ENCODE measurements at places on chromosomes 11 and 22.

DNA sequence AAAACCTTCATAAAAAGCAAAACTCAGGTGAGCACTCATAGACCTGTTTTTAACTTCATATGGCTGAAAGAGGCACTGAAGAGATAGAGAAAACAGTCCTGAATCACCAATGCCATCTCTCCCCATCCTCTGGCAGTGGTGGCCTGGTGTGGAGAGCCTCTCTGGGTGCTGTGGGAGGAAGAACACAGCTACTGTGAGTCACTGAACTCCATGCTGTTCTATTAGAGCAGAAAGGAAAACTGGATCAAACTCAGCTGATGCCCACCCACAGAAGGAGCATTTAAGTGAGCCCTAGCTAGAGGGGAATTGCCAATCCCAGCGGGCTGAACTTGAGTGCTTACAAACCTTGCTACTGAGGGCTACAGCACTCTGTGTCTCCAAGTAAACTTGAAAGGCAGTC, 115.3 kb upstream of the SESN3 start:
- DNase-seq = no peak

DNA sequence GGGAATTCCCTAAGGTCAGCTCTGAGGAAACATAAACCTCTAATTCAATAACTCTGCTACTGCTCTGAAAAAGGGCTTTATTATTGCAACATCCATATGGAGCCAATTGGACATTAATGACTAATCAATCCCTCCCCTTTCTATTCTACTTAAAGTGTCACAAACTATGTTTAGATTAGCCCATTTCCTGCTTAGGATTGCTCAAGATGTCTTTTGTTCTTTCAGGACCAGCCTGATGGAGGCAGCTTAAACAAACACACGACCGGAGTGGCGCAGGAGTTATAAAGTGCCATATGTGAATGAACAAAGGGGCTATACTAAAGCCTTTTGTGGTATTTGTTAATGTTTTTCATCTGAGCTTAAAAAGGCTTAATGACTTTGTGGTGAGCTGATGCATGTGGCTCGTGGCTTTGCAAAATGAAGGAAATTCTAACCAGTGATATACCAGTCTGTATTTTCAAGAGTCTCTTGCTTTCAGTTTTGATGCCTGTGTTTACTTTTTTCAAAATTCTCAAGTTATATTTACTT, 354.4 kb downstream of the SOX6 start:
- no peak for DNase-seq

GRCh38 chr11:38460429-38460828, 1862.4 kb upstream of the RAG2 start:
- no peak for DNase-seq

GRCh38 chr11:208181-208916, 841 bp downstream of the RIC8A start:
- peak; percentile 64 for DNase-seq

- no peak for DNase-seq
Observed at GRCh38 chr22:36134182-36134581, 26.4 kb downstream of the APOL3 start.

GRCh38 chr11:833114-833791, 501 bp downstream of the CD151 start:
- no peak for DNase-seq

DNA sequence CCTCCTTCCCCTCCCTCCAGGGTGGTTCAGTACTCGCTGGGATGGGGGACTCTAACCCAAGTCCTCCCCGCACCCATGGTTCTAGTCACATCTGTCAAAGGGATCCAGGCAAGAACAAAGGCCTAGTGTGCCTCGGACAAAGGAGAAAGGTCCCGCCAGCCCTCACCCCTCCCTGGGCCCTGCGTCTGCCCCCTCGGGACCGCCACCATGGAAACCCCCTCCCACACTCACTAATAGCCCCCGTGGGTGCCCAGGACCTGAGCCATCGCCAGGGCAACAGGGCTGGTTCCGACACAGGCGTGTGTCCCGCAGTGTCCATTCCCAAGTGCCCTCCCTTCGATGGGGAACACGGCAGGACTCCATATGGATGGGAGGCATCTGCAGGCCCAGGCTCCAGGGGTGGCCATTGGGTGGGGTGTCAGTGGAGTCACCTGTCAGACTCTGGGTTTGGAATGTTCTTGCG, 5.1 kb upstream of the CARNS1 start:
- DNase-seq = no peak

GRCh38 chr11:3669742-3670183, 1.4 kb downstream of the CHRNA10 start:
- DNase-seq = no peak

GRCh38 chr22:48489551-48490499, 1337.8 kb downstream of the BRD1 start:
- DNase-seq = no peak

- DNase-seq = no peak
Observed at GRCh38 chr22:31921106-31921505, 23.2 kb upstream of the YWHAH start.

DNA sequence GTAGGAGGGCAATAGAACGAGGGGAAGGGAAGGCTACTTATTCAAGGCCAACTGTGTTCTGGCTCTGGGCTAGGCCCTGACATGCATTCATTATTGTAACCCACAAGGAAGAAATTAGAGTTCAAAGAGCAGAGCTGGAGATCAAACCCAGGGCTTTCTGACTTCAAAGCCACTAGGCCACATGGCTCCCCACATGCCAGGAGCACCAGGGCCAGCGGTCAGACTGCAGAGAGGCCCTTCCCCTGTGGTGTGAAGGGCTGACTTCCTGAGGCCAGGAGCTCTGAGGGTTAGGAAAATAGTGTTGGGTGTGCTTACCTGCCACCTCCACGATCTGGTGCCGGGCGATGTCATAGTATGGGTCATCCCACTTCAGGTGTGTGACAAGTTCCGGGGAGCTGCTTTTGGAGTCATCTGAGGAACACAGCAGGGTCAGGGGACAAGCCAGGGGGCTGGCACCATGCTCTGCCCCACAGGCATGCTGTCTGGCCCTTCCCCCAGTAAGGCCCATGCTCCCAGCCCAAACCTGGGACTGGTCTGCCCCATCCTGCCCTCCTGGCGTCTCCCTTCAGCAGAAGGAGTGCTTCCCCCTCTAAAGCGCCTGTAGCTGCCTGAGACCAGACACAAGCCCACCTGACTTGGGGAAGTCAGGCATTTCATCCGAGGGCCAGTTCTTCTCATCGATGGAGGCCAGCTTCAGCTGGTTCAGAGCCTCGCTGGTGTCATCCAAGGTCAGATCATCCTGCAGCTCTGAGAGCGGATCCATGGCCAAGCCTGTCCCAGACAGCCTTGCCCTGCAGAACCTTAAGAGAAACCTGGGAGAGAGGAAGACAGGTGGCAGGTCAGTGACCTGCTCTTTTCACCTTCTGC, 4.8 kb downstream of the ARHGAP1 start:
- DNase-seq = no peak

Measured in stimulated activated CD4-positive, alpha-beta T cell treated with anti-CD3 and anti-CD28 coated beads, TNF-alpha, amount 100 ng/mL, for 1 hour (primary cell).